Stimulated activated CD8-positive, alpha-beta memory T cell treated with anti-CD3 and anti-CD28 coated beads, Interleukin-15, amount 100 ng/mL, for 1 hour (primary cell): ENCODE measurements at places on chromosomes 11 and 22.

DNA sequence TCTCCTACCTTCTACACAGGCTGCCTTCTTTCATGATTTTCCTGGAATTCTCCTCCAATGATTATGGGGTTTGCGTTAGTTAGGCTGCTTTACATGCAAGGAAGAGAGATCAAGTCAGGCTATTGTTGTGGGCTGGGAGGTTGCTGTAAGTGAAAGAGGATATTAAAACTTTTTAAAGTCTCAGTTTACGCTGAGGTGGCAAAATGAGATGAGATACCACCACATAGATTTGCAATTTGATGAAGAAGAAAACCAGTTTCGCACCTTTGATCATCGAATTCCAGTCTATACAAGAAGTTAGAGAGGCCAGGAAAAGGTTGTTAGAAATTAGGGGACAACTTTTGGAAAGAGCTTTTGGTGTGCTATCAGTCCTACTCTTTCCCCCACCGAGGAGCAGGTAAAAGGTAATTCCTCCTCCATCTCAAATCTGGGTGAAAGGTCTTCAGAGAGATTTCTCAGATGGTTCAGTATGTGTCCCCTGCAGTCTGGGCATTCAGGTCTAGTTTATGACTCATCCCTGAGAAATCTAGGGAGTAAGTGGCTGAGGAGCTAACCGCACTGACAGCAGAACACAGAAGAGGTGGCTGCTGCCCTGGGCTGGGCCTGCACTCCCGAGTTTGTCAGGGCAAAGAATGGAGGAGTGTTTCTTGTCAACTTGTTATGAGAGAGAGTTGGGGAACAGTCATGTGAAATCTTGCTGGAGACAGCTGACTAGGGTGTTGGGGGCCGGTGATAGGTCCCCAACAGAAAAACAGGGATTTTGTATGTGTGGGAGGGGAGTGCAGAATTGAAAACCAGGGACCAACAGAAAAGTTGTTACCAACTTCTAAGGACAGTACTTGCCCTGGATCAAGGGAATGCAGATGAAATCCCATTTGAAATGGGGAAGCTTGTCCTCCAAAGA, 34.7 kb downstream of the CCDC83 start:
- no peak for DNase-seq

- no peak for DNase-seq
Measured at GRCh38 chr11:126311401-126312291, 7.8 kb downstream of the DCPS start.

GRCh38 chr11:1548221-1549070, 23.6 kb downstream of the DUSP8 start:
- DNase-seq: no peak

DNA sequence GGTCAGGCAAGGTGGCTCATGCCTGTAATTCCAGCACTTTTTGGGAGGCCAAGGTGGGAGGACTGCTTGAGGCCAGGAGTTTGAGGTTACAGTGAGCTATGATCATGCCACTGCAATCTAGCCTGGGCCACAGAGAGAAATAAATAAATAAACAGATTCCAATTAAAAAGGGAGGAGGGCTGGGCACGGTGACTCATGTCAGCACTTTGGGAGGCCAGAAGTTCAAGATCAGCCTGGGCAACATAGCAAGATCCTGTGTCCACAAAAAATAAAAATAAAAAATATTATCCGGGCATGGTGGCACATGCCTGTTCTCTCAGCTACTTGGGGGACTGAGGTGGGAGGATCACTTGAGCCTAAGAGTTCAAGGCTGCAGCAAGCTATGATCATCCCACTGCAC, 7.5 kb downstream of the CYB561A3 start:
- DNase-seq: no peak

DNA sequence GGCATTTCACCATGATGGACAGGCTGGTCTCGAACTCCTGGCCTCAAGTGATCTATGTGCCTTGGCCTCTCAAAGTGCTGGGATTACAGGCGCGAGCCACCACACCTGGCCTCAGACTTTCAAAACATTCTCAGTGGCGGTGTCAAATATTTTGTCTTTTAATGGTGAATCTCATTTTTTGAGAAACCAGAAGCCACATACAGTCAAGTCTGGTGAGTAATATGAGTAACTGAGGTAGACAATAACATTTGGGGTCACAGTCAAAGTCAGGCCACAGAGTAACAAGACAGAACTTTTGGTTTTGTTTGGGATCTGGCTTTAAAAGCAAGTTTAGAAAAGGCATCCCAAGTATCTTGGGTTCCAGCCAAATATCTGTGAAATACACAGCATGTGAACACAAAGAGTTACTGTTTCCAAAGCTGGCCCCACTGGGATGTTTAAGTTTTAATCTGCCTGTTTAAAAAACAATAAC, 5.6 kb upstream of the TMA7B start:
- DNase-seq: no peak
